Esophagus muscularis mucosa (tissue), 4 donors: ENCODE measurements at places on chromosomes 7 and 10. TPM values are rescaled to one million over a fixed set of nuclear protein-coding genes. Genes with fewer than 3 reads are reported as not detected.

Gene PRSS37
- not detected for total RNA-seq

Gene CREB5
- 18.6 TPM for total RNA-seq

Gene MNX1
- not detected for total RNA-seq

Gene TET1
- total RNA-seq, result 8.6 TPM

Gene TMEM254
- 14.9 TPM for total RNA-seq

Gene P4HA1
- 16.7 TPM for total RNA-seq

Gene BEND7
- 14.7 TPM for total RNA-seq

Gene DDC
- not detected for total RNA-seq

Gene SPDYE8
- total RNA-seq, result not detected

Gene TUBB8
- not detected for total RNA-seq

Gene SEMA3C
- 117 TPM for total RNA-seq

Gene A1CF
- not detected for total RNA-seq

Gene MKX
- 24.9 TPM for total RNA-seq

Gene SLC18A3
- total RNA-seq, result 1.7 TPM

Gene ASAH2
- total RNA-seq, result 0.17 TPM

Gene ABCB1
- total RNA-seq, result 4.5 TPM

Gene CH25H
- total RNA-seq, result 2.2 TPM

Gene ATP5MK
- total RNA-seq, result 447 TPM

Gene ITGB8
- 22.7 TPM for total RNA-seq

Gene SLC26A5
- under 0.01 TPM for total RNA-seq

Gene OR9A2
- total RNA-seq, result not detected

Gene NEUROD6
- total RNA-seq, result not detected

Gene FOXI2
- total RNA-seq, result 0.42 TPM

Gene SVOPL
- total RNA-seq, result not detected

Gene CPA1
- not detected for total RNA-seq

Gene PTPN20
- 2.3 TPM for total RNA-seq

Gene PRRT4
- total RNA-seq, result 1.8 TPM
